ENCODE measurements at places on chromosomes 13 and 19.

DNA sequence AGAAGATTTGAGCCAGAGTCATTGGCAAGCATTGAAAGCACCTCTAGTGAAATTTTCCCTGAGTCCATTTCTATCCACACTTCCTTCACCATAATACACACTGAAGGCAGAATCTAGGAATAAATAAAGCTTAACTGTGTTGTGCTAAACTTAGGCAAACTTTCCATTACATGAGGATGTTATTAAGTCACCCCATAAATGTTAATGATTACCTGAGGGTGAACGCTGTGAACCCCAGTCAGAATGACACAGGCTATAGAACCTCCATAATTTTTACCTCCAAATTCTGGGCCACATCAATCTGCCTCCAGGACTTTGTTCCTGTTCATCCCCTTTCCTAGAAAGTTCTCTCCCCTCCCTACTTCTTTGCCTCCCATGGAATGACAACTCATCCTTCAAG, 71.0 kb downstream of the RAP2A start:
- no peak for DNase-seq

GRCh38 chr13:80684217-80684991, 343.5 kb upstream of the SPRY2 start:
- DNase-seq: no peak

- peak; percentile 55 for DNase-seq
Observed at GRCh38 chr19:14450168-14450874, 17.2 kb downstream of the PKN1 start.

DNA sequence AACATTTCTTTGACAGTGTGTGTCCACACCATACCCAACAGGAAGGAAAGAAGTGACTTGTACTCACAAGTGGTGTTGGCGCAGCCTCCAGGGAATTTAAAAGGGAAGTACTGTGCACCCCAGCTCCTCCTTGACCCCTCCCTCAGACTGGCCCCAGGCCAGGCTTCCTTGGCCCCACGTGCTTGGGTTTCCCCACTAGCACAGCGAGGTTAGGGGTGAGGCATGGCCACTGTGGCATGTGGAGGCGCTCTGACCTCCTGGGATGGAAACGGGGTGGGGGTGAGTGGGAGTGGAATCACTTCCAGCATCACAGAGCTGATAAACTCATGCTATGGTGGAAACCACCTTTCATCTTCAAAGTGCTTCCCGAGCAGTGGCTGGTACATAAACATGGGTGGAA, 168.6 kb downstream of the ZNF536 start:
- no peak for DNase-seq

DNA sequence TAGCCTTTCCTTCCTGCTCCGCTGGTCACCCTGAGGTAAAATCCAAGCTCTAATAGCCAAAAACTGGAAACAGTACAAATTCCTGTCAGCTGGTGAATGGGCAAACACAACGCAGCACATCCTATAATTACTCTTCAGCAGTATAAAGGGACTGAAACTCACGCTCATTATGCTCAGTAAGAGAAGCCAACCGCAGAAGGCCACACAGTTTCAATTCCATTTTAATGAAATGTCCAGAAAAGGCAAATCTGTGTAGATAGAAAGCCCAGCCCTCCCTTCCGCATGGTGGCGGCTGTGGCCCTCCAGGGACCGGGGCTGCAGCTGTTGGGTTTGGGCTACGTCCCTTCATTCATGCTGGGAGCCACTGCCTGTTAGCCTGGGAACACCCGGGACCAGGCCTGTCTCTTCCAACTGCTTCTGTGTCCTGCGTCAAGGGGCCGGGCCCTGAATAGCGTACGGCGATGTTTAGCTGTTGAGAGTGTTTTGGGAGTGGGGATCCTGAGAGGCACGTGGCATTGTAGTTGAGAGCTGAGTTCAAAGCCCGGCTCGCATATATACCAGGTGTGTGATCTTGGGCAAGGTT, 23.5 kb downstream of the NKPD1 start:
- DNase-seq: no peak

- DNase-seq: no peak
Observed at GRCh38 chr19:579111-579841, 6.9 kb downstream of the BSG start.

DNA sequence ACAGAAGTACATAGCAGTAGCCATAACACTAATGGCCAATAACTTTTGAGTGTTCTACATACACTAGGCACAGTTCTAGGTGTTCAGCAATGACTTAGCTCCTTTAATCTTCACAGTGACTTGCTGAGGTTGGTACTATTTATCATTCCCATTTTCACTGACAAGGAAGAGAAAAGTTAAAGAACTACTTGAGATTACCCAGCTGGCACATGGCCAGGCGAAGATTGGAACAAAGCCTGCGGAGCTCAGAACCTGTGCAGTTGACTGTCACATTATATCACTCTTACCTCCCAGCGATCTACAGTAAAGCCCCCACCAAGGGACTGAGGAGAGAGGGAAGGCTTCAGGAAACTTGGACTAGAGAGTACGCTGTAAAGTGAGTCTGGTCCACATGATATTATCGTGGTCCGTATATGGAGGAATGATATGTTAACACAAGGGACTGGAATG, 42.4 kb upstream of the WDFY2 start:
- no peak for DNase-seq

DNA sequence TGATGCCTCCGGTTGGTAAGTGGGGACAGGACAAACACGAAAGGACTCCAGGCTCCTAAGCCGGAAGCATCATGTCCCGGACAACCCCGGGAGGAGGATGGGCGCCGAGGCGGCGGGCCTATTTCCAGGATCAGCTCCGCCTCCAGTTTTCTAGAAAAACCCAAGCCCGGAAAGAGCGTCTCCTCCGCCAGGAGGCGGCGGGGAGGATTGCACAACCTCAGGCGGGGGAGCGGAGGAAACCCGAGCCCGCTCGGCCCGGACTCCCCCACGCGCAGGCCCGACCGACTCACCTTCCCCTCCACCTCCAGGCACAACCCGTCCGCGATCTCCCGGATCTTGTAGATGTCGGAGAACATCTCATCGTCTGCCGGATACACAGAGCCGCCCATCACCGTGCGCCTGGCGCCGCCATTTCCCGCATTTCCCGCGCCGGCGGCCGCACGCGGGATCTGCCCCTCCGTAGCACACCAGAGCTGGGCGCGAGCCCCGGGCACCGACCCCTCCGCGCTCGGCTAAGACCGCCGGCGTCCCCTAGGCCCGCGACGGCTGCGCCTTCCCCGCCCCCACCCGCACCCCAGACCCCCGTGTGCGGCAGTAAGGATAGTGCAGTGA, 455 bp downstream of the TPT1 start:
- DNase-seq: peak; percentile 73

DNA sequence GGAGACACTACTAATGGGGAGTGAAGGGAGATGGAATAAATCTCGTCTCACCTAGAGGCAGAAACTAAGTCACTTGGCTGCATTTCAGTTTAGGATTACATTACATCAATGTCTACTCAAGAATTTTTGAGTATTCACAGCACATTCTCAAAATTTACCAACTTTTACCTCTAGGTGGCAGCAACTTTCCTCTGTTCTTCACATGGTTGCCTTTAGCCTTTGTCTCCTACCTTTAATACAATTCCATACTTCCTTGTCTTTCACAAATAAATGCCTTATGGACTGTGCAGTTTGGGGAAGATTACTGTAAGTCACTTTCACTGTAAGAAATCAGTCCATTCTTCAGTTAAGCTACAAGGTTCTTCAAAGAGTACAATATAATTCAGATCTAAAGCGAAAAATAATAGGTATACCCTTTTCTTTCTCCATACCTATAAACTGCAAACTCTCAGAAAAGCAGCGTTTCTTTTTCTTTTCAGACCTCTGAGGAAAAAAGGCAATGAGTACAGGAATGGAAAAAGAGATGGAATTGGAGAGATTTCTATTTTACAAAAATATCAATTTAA, 379.4 kb downstream of the KLF12 start:
- no peak for DNase-seq

DNA sequence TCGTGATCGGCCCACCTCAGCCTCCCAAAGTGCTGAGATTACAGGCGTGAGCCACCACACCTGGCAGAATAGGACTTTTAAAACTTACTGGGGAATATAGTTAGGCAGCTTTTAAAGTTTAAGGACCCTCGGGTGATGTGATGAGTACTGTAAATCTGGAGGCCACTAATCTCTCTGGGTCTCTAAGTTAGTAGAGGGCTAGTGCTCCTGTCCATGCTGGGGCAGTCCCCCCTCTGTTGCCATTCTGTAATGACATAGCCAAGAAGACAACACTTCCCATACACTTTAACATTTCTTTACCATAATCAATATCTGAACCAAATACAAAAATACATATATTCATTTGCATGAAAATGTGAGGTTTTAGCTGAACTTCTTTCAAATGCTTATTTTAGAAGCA, 65.7 kb downstream of the IPO5 start:
- no peak for DNase-seq

- DNase-seq: no peak
Observed at GRCh38 chr13:99980824-99981734, 505 bp upstream of the ZIC2 start.

GRCh38 chr13:114088863-114089262, 43.6 kb downstream of the RASA3 start:
- no peak for DNase-seq
